ENCODE measurements at places on chromosomes 16 and 17.
A peak's percentile ranks its signal among the peaks of the same experiment; 100 is the strongest.

- no peak for DNase-seq
These were observed 199.3 kb downstream of the CDH8 start for GRCh38 chr16:61836804-61837393.

DNA sequence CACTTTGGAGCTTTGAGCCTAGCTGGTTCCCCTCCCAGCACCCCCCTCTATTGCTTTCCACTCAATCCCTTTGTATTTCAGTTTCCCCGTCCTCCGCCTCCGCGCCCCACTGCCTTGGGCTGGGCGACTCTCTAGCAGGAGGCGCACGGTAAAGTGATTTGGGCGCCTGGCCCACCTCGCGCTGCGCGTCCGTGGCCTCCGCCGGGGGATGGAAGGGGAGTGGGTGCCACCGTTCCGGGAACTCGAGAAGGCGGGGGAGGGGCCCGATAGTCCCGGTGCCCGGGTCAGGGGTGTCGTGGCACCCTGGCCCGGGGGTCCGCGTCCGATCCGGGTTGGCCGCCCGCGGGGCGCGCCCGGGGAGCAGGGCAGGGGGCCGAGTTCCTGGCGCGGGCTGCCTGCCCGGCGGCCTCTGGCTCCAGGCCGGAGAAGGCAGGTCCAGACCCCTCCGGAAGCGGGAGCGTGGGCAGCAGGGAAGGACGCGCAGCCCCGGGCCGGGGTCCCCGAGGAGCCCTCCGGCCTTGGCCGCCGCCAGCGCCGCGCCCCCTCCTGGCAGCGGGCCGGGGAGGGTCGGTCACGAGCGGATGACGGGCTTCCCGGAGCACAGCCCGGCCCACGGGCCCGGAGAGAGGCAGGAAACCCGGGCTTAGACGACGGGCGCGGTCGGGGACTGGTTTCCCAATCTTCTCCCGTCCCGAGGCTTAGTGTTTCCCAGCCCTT lies 15.8 kb downstream of the MEOX1 start:
- peak; percentile 72 for DNase-seq

DNA sequence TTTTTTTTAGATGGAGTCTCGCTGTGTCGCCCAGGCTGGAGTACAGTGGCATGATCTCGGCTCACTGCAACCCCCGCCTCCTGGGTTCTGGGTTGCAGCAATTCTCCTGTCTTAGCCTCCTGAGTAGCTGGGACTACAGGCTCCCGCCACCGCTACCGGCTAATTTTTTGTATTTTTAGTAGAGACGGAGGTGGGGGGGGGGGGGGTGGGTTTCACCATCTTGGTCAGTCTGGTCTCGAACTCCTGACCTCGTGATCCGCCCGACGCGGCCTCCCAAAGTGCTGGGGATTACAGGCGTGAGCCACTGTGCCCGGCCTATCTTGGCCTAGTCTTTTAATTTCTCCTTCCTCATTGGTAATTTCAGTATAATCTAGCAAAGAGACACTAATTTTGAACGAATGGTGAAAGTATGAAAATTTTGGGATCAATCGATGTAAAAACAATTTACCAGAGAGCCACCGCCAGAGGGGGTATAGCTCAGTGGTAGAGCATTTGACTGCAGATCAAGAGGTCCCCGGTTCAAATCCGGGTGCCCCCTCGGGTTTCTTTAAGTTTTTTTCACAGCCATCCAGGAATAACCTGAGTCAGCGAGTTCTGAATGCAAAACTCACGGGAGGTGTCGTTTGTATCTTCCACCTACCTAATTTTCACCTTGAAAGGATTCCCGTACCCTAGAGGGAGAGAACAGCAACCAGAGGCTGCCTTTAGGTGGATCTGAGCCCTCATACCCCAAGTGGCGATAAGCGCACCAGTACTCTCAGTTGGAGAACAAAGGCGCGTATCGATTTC lies 2.5 kb upstream of the LASP1 start:
- peak; percentile 75 for DNase-seq

DNA sequence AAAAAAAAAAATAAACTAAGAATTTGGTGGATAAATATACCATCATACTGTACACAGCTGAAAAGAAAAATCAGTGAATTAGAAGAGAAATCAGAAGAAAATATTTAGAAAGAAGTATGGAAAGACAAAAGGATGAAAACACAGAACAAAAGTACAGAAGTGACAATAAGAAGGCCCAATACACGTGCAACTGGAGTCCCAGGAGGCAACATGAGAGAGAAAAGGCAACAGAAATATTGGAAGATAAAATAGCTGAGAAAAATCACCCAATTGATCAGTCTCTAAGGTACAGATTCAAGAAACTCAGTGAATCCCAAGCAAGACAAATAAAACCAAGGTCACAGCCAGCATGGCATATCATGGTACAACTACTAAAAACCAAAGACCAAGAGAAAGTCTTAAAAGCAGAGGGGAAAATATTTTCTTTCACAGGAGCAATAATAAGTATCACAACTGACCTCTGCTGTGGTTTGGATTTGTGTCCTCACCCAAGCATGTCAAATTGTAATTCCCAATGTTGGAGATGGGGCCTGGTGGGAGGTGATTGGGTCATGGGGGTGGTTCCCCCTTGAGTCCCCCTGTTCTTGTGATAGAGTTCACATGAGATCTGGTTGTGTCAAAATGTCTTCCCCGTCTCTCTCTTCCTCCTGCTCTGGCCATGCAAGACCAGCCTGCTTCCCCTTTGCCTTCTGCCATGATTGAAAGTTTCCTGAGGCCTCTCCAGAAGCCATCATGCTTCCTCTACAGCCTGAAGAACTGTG lies 20.2 kb upstream of the ENGASE start:
- DNase-seq, result no peak

GRCh38 chr17:6286233-6286632 lies 148.7 kb downstream of the AIPL1 start:
- no peak for DNase-seq

DNA sequence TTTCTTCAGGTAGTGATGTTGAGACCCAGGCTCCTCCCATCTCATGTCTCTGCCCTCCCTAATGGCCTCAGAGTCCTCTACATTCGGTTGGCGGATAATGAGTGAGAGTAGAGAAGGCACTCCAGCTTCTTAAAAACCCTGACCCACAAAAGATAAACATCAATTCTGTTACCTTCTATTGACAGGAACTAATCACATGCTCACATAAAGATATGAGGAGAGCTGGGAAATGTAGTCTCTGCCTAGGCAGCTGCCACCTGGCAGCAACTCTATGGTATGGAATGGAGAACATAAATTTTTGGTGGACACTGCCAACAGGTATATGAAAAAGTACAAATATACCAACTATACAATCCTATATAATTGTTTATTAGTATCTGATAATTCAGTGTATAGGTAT lies 110.7 kb upstream of the HLF start:
- no peak for DNase-seq

DNA sequence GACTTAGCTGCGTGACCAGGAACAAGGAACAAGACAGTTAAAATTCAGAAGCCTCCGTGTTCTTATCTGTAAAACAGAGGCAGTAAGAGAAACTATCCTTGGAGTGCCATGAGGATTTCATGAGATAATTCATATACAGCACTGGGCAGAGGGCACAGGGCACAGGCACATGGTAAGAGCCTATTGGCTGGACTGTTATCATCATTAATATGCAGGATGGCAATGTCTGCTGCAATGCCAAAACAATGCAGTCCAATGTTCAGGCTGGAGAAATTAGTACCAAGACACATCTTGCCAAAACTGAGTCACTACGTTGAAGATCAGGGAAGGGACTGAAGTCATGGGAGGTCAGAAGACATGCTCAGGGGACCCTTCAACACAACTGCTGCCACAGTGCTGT lies 13.6 kb downstream of the CDRT4 start:
- no peak for DNase-seq

- DNase-seq, result no peak
These were observed 590.5 kb downstream of the CDH11 start for GRCh38 chr16:64531401-64531800.

- no peak for DNase-seq
These were observed 22.5 kb downstream of the NPRL3 start for GRCh38 chr16:116015-116414.

DNA sequence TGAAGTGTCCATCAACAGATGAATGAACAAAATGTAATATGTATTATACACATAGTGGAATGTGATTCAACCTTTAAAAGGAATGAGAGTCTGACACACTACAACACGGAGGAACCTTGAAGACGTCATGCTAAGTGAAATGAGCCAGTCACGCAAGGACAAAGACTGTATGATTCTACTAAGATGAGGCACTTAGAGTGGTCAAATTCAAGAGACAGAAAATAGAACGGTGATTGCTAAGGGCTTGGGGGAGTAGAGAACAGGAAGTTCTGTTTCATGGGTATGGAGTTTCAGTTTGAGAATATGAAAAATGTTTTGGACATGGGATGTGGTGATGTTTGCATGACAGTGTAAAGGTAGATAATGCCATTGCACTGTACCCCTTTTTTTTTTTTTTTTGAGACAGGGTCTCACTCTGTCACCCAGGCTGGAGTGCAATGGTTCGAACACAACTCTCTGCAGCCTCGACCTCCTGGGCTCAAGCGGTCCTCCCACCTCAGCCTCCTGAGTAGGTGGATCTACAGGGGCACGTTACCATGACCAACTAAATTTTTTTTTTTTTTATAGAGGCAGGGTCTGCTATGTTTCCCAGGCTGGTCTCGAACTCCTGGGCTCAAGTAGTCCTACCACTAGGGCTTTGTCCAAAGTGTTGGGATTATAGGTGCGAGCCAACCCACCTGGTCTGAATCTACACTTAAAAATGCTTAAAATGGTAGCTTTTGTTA lies 2.9 kb upstream of the CCDC102A start:
- no peak for DNase-seq

DNA sequence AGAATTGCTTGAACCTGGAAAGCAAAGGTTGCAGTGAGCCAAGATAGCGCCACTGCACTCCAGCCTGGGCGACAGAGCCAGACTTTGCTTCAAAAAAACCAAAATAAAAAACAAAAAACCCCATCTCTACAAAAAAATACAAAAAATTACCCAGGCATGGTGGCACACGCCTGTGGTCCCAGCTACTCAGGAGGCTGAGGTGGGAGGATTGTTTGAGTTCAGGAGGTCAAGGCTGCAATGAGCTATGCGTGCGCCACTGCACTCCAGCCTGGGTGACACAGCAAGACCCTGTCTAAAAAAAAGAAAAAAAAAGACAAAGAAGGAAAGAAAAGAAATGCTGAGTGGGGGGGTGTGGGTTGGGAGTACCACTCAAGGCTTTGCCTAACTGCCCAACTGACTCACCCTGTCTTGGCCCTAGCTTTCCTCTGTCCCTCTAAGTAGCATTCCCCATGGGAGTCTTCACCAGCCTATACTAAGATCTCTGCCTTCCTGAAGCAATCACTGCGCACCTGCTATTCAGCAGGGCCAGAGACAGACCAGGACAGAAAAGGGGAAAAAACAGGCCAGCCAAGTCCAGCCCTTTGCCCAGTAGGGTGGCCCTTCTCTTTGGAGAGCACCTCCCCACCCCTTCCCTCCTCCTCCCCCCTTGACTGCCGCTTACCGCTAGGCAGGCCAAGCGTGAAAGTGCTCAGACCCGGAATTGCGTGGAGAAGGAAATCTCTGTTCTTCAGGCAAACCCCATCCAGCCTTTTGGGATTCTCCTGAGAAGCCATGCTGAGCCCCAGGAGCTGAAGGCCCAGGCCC lies 45.8 kb downstream of the RTN4RL1 start:
- no peak for DNase-seq

GRCh38 chr17:55421179-55421934 lies at the start of gene MMD:
TSS of gene MMD (minus strand) at chr17:55421835. CDS start at chr17:55421695, 140 bp downstream.
- peak; percentile 30 for DNase-seq

DNA sequence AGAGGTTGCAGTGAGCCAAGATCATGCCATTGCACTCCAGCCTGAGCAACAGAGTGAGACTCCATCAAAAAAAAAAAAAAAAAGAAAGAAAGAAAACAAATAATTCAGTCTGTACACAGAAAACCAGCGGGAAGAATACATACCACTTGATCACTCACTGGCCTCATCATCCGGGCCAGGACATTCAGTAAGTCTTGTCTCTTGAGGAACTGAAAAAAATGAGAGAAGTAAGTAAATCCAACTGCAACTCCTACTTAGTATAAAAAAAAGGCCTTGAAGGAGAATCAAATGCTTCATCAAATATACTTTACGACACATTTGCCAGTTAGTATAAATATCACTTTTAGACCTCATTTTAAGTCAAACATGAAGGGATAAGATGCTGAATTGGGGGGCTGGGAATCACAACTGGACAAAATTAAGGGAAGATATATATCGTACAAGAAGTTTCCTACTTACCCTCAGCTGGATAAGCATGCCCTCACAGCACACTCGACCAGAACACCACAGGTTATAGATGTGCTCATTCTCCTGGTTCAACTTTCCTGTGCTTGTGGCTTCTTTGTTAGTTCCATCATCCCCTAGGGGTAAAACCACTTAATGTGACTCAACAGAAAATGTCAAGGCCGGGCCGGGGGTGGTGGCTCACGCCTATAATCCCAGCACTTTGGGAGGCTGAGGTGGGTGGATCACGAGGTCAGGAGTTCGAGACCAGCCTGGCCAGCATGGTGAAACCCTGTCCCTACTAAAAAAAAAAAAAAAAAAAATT lies 12.4 kb downstream of the CCDC47 start:
- no peak for DNase-seq

DNA sequence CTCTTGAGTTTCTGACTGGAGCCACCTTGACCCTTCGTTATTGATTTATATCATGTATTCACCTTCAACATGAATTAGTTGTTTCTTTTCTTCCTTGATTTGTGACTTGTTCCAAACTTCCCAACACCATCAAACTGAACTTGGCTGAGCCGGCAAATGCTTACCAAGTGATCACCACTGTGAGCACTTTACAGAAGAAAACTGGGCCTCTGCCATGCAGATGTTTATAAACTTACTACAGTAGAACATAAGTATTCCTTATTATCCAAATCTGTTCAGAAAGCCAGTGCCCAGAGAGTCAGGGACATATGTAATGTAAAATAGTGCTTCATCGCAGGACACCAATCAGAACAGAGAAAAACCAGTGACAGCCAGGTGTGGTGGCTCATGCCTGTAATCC lies 19.9 kb downstream of the CMTM4 start:
- DNase-seq, result no peak
